Retina (tissue), 1 donor: ENCODE measurements at places on chromosomes 2 and 18.
A peak's percentile ranks its signal among the peaks of the same experiment; 100 is the strongest.

DNA sequence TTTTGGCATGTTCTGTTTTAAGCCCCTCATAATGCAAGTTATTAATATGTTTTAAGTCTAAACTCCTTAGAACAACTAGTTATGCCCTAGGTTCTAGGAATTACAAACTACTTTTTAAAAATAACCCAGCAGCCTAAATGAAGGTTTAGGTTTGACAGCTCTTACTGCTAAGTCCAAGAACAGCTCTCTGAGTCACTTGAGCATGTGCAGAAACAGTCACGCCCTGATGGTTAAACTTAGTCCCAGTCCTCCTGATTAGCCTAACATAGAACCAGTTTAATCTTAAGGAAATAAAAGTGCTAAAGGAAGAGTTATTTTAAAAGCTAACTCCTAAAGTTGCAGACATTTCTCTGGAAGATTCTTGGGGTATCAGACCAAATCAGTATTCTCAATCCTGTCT, 72.5 kb downstream of the RMDN2 start:
- DNase-seq: no peak

DNA sequence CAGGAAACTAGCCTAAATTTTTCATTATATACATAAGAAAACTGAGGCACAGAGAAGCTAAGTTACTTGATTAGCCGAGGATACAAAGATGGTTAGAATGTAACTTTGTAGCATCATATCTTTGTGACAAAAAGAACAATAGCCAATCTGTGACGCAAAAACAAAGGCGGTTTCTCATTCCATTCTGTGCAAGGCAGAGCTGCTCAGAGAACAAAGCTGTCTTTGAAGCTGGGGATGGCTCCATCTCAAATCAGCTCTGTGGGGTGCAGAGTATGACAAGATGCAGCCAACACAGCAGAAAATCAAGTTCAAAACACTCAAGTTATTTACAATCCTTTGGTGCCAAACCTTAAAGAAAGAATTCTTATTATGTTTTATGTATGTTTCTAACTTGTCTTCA, 81.9 kb upstream of the VWC2L start:
- peak; percentile 50 for DNase-seq

DNA sequence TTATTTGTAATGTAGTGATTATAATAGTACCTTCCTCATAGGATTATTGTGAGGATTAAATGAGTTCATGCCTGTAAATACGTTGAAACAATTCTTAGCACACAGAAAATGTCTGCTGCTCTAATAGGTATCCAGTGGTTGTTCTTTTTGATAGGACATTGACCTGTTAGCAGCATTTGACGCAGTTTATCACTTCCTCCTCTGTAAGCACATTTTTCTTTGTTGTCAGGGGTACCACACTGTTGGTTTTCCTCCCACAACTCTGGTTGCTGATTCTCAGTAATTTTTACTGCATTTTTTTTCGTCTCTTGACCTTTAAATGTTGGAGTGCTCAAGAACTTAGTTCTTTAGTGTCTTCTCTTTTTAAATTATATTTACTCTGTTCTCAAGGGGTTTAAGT, 15.4 kb downstream of the PPM1B start:
- no peak for DNase-seq

DNA sequence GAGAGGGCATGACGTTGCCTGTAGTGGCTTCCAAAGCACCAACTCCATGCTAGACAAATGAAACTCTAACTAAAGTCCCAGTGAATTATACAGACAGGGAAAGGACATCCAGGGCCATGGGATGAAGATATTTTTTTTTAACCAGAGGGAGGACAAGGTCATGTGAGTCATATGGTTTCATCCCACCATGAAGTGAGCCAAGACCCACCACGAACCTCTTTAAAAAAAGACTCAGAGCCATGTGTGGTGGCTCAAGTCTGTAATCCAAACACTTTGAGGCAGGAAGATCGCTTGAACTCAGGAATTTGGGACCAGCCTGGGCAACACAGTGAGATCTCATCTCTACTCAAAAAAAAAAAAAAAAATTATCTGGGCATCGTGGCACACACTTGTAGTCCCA, 115.2 kb downstream of the LIPG start:
- no peak for DNase-seq

GRCh38 chr2:175463589-175464310, 282.2 kb upstream of the ATP5MC3 start:
- no peak for DNase-seq

GRCh38 chr18:35143622-35144596, 96.9 kb upstream of the ZNF397 start:
- DNase-seq: peak; percentile 63

DNA sequence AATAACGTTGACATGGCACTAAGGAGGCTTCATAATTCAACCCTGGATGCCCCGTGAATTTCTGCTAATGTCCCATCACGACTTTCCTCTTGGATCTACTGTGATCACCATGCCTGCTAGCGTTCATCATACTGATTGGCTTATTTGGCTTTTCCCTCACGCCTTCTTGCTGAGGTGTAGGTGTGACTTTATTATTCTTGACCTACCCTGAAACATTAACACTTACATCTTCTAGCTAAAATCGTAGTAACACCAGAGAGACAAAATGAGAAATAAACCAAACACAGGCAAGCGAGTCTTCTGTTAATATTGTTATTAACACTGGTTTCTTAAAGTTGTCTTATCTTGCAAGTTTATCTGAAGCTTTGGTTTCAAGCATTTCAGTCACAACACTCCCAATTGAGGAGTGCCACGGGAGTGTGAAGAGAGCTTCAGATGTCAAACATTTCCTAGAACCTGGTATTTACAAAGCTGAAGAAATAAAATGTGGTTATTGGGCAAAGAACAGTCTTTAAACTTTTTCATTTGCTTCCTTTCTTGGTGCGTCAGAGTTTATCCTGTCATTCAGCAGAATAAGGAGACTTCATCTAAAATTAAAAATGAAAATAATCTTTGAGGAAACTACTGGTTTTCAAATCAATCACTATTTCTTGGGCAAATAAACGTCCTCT, 15.4 kb upstream of the STAT1 start:
- DNase-seq: no peak

DNA sequence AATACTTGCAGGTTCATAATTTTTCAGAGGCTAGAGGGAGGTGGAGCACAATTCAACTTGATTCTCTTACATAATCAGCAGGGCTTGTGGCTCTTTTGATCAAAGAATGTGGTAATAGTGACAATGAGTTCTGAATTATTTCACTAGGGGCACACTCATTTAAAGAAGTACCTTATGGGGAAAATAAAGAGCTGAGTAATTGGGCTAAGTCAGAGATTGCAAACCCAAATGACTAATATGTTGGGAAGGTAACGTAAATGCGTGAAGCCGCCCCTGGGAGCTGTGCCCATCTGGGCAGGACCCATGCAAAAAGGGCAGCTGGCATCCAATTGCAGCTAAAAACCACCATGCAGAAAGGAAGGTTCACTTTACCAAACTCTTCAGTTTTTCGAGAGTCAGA, 35.3 kb downstream of the NCKAP5 start:
- no peak for DNase-seq

DNA sequence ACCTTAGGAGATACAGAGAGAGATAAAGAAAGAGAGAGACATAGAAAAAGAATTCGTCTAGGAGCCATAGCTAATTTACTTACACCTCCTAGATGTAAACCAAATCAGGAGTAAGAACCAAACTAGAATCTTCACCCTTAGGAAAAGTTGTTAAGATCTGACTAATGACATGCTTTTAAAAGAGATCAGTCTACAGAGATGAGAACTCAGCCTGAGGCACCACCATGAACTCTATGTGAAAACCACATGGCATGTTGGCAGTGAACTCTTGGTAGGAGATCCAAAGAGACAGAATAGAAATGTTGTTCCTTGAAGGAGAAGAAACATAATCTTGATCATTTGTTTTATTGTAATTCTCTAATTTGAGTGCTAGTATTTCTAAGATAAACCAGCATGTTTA, 585.4 kb upstream of the ID2 start:
- DNase-seq: no peak
